ENCODE measurements at places on chromosomes 6 and 20. TPM values are rescaled to one million over a fixed set of nuclear protein-coding genes. Genes with fewer than 3 reads are reported as not detected.

- no peak overlapping the region for H3K4me3 ChIP-seq
- H3K27me3 ChIP-seq: no peaks in the 10 kb centered on the region
- no peaks in the 10 kb centered on the region for H3K36me3 ChIP-seq
- DNase-seq: peak; percentile 58
These were observed 306.9 kb downstream of the DHX35 start for GRCh38 chr20:39268981-39269461.

DNA sequence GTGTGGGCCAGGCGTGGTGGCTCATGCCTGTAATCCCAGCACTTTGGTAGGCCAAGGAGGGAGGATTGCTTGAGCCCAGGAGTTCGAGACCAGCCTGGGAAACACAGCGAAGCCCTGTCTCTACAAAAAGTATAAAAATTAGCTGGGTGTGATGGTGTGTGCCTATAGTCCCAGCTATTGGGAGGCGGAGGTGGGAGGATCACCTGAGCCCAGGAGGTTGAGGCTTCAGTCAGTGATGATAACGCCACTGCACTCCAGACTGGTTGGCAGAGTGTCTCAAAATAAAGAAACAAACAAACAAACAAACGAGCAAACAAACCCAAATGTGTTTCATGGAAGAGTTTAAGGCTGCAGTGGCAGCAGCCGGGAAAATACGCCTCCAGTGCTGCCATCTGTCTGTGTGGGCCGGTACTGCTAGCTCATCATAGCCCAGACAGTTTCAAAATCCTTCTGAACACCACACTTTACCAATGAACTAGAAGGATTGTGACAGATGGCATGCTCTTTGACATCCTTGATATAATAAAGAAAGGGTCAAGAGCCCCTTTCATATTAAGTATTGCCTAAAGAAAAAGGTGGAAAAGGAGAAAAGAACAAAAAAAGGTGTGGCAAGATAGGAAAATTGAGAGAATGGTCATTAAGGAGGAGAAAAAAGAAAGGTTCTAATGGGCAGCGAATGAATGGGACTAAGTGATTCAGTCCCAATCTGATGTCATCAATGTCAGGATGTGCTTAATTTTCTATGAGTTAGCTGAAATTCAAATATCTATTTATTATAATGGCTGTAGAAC, 298.6 kb downstream of the SYNE1 start:
- no peak overlapping the region for H3K4me3 ChIP-seq
- DNase-seq: peak; percentile 63
- no peaks in the 10 kb centered on the region for H3K36me3 ChIP-seq

GRCh38 chr6:151811081-151811480, 3.6 kb downstream of the ESR1 start:
- peaks cover 26% of the 10 kb centered on the region for H3K27me3 ChIP-seq
- H3K4me3 ChIP-seq: no peak overlapping the region
- no peak overlapping the region for H3K27ac ChIP-seq

Gene DNAH8
- 0.63 TPM for polyA plus RNA-seq

Gene PEX3
- 5.5 TPM for polyA plus RNA-seq

Data from B cell (primary cell).